ENCODE measurements at places on chromosomes 1 and 21. TPM values are rescaled to one million over a fixed set of nuclear protein-coding genes. Genes with fewer than 3 reads are reported as not detected.

Gene LMOD1
- total RNA-seq, result 0.37 TPM

Gene SPRR2D
- not detected for total RNA-seq

Gene APCS
- total RNA-seq, result not detected

Gene DTL
- total RNA-seq, result 76.6 TPM

Gene TTC39A
- 1.2 TPM for total RNA-seq

Gene C1QA
- not detected for total RNA-seq

Gene PDC
- not detected for total RNA-seq

Gene LCE6A
- total RNA-seq, result not detected

Gene ACP6
- total RNA-seq, result 25.9 TPM

Gene EDARADD
- 1.7 TPM for total RNA-seq

Gene NCAM2
- total RNA-seq, result 0.40 TPM

Gene KRTAP11-1
- not detected for total RNA-seq

Gene OR2L3
- total RNA-seq, result not detected

Gene IRF6
- total RNA-seq, result 0.34 TPM

Gene TLCD4
- total RNA-seq, result 3.2 TPM

Gene UBASH3A
- total RNA-seq, result not detected

Gene RCSD1
- total RNA-seq, result 0.06 TPM

Gene AZIN2
- total RNA-seq, result 5.8 TPM

Gene B3GALT2
- total RNA-seq, result not detected

Gene SLFNL1
- total RNA-seq, result 0.19 TPM

Gene S100A14
- total RNA-seq, result not detected

Gene TMEM52
- total RNA-seq, result 7.4 TPM

Gene LCE3E
- total RNA-seq, result not detected

Gene PLEKHA6
- total RNA-seq, result 1.5 TPM

Gene RNF207
- total RNA-seq, result 5.9 TPM

Gene PPFIA4
- total RNA-seq, result 21.5 TPM

Gene FCRL6
- total RNA-seq, result not detected

Gene TSSK3
- total RNA-seq, result not detected

Gene SEMA4A
- total RNA-seq, result 1.8 TPM

Gene AGBL4
- 1.5 TPM for total RNA-seq

Gene PCNX2
- 26.2 TPM for total RNA-seq

Gene CYYR1
- 25.7 TPM for total RNA-seq

Gene WNT3A
- total RNA-seq, result not detected

Gene HSD3B1
- not detected for total RNA-seq

Gene TMEM81
- 2.1 TPM for total RNA-seq

Gene CD84
- total RNA-seq, result not detected

Gene ETV3L
- total RNA-seq, result not detected

Gene ZNF648
- 1.5 TPM for total RNA-seq

Gene LCE2C
- not detected for total RNA-seq

Gene CRP
- total RNA-seq, result not detected

Gene TSPEAR
- total RNA-seq, result not detected

Gene DNASE2B
- not detected for total RNA-seq

Gene FCGR2B
- not detected for total RNA-seq

Gene ASCL5
- total RNA-seq, result not detected

Data from neural progenitor cell (in vitro differentiated cells).